Anterior cingulate cortex (tissue), 58 donors: ENCODE measurements at places on chromosomes 7 and 10.

DNA sequence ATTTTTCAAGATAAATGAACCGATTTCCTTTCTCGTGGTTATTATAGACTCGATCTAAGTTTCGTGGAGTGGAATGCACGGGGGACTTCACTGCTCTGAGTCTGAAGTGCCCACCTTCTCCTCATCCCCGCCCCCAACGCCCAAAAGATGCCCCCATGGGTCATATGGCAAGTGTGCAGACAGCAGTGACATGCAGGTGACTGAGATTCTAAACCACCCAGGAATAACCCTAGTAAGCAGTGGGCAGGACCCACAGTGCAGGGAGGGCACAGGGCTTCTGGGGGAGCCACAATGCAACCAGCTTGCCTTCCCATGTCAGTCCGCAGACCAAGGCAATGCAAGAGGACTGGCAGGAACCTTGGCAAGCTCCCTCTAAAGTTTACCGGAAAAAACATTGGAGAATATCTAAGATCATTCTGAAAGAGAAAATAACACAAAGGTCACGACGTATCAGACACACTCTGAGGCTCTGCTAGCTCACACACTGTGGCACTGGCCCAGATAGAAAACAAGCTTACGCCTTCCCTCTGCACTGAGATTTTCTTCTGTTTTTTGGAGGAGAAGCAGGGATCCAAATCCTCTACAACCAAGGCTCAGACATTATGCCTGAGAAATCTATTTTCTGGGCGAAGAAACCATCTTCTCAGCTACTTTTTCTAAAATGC, 239.6 kb downstream of the MAD1L1 start:
- no peak for DNase-seq

DNA sequence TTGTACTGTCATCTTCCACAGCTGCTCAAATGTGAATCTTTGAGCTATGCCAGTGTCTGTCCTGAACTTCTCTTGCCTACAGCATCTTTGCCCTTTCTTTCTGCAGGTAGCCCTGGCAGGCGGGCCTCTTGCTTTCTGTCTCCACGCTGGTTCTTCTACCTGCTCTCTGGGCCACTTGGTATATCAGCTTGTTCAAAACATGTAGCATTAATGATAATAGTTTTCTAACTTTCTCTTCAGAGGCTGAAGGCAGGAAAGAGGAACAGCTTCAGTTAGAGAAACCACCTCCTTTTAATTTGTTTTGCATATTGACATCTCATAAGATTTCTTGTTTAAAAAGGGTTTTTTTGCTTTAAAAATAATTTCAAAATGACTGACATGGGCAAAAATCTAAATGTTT, 923 bp upstream of the FGL2 start:
- DNase-seq: no peak

GRCh38 chr7:4083513-4083912, 598.6 kb upstream of the FOXK1 start:
- DNase-seq: no peak

DNA sequence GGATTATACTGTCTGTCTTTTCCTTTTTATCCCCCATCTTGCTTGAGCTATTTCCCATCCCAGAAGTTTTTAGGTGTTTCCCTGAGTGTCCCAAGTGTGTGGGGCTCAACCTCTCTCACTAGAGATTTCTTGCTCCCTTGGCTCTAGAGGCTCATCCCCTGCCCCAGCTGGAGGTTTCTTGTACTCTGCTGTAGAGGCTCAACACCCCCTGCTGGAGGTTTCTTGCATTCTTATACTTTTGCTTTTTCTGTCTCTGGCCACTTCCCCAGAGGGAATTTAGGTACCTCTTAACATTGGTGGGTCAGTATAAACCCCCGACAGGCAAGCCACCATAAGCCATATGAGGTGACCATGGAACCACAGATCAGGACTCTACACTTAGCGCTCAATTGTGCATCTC, 114.2 kb upstream of the FAM3C start:
- no peak for DNase-seq

- no peak for DNase-seq
These were observed 86.8 kb downstream of the CPEB3 start for GRCh38 chr10:92203919-92204623.

DNA sequence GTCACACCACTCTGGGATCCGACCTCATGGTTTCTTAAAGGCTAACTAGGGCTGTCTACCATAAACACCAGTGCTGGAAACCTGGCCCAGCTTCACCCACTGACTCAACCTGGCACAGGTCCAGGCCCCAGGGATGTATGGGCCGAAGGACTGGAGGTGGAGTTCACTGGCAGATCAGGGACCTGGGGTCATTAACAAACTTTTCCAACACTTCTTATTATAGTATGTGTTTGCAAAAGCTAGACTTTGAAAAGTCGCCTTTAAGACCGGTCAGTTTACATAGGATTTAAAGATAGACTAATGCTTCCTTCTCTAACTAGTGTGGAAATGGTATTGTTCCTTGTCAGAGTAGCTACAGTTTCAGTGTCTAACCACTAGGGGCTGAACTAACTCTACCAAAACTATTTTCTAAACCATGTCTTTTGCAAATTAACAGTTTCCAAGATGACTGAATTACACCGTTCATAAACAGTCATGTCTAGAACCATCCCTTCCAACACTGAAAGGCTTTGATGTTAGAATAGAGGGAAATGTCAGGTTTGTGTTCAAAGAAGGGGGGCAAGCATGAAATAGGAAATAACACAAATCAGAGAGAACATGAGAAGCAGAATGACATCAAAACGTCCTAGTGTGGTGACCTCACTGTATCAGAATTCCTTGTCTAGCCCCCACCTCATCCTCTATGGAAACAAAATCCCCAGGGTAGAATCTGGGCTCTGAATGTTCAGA, 29.7 kb downstream of the STN1 start:
- DNase-seq: no peak

DNA sequence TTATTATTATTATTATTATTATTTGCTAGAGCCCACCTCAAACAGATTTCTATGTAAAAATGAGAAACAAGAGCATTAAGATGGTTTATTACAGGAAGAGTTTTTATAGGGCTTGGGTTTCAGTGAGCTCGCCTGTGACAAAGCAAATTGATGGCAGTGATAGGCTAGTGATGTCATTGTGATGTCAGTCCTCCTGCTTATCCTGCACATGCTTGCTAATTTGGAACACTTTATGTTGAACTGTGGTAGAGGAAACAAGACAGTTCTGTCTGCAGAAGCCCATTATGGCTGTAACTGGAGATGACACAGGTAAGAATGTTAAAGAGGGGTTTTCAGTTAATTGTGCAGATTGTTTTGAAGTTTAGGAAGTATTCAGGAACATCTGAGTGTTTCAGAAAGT, 68.3 kb downstream of the CREM start:
- DNase-seq: no peak

- DNase-seq: no peak
These were observed 200.1 kb downstream of the ACTR3B start for GRCh38 chr7:152959610-152960009.

- DNase-seq: no peak
These were observed 2.5 kb downstream of the ACSL5 start for GRCh38 chr10:112376396-112376790.

DNA sequence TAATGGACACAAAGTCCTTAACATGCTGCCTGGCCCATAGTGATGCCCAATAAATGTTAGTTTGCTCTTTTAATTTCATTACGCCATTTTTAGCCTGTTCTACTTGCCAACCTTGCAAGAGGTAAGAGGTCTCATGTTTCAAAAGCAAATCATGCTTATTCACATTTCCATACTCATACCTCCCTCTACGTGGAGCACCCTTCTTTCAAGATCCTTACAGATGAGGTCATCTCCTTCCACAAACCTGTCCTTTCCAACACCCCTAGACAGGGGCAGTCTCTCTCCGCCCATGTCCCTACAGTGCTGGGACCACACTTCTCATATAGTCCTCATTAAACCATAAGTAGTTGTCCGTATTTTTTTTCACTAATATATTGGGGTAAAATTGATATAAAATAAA, 271.3 kb downstream of the FGFR2 start:
- no peak for DNase-seq

GRCh38 chr7:100801833-100802568, 25.3 kb downstream of the EPHB4 start:
- DNase-seq: no peak

DNA sequence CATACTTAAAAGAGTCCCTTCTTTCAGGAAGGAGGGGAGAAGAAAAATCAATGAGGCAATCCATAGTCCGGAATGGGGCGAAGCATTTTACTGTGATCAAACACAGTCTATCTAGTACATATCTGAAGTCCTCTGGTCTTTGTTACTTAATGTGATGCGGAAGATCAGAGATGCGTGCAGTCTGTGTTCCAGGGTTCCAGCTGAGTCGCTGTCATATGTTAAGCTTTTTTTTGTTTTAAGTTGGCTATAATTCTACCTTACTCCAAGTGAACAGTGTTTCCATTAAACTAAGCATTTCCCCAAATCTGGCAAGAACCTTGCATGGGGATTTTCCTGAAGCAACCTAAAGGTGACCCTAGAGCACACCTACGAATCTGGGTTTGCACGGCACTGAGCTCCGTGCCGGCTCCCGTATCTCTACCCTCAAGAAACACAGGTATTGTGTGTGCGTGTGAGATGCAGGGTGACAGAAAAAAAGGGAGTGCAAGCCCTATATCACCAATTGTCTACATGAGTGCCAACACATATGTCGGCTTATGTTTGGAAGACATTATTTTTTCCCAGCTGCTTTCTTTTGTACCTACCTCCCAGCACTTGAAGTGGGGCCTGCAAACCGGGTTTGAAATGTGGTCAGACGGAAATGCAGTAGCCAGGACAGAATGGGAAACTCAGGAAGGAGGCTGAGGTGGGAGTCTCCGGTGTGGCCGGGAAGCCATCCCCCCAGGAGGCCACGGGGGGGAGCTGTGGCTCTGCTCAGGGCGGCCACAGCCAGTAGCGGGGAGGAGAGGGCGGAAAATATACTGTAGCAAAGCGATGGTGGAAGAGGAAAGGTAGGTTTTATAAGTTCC, 435.8 kb upstream of the MGMT start:
- peak; percentile 7 for DNase-seq

DNA sequence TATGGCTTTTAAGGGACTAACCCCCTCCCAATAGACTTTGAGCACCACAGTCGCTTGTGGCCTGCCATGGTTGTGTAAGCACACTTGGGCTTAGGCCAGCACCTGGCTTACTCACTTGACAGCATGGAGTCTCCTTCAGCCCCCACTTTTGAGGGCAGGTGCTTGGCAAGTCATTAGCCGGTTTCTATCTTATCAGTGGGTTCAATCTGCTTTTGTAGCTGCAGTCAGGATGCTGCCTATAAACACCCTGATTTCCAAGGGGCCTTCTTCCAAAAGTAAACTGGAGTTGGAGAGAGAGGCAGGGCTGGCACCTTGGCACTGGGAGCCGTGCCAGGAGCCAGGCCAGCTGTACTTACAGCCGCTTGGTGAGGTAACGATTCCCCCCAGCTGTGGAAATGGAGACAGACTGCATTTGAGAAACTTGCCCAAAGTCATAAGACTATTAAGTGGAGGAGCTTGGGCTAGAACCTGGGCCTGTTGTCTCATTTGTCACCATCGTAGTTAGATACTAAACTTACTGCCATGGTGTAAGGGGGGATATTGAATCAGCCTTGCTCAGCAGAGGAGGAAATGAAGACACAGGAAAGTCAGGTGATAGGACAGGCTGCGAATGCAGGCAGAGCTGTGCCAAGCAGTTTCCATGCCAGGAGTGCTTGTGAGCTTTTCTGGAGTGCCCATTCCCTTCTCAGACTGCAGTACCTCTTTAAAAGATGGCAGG, 92.2 kb upstream of the EFCAB10 start:
- no peak for DNase-seq

- DNase-seq: no peak
These were observed 3.4 kb downstream of the PRKAG2 start for GRCh38 chr7:151873402-151873965.

- DNase-seq: no peak
These were observed 10.7 kb upstream of the IDI2 start for GRCh38 chr10:1036341-1036791.

GRCh38 chr7:21094589-21094988, 307.9 kb upstream of the SP8 start:
- no peak for DNase-seq

GRCh38 chr7:3552499-3552898, 251.4 kb downstream of the SDK1 start:
- DNase-seq: no peak

DNA sequence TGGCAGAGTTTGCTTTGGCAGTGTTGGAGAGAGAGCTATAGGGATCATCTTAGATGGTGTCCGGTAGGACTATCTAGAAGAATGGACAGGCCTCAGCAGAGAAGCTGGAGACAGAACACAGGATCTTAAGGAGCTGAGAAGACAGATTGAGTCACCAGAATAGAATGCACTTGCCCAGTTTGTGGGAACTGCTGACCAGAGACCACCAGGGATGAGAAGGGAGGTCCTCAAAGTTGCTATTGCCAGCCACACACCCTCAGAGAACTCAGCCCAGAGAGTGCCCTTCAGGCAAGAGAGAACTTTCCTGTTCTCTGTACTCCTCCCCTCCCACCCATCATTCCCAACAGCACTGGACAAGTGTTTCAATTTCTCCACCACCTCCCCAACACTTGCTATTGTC, 25.3 kb upstream of the GALNT11 start:
- DNase-seq: no peak

DNA sequence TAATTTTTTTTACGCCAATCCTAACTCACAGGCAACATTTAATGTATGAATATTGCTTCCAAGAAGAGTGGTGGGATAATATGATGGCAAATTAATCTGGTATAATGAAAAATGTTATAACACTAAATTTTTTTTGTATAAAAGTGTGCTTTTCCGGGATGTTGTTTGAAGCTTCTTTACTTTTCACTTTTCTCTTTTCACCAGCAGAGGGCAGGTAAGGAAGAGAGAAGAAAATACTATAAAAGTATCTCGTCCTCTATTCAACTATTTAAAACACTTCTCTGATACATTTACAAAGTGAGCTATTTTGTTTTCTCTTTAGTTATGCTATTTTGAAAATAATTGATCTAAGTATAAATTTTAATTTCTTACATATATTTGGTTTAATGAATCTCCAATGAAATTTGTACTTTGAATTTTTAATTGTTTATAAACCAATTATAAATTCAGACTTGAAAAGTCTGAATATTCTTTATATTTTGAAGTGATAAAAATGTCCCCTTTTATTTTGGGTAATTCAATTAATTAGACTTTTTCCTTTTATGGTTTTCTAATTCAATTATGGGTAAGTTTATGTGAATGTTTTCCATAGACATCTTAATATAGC, 20.7 kb upstream of the CFTR start:
- no peak for DNase-seq

DNA sequence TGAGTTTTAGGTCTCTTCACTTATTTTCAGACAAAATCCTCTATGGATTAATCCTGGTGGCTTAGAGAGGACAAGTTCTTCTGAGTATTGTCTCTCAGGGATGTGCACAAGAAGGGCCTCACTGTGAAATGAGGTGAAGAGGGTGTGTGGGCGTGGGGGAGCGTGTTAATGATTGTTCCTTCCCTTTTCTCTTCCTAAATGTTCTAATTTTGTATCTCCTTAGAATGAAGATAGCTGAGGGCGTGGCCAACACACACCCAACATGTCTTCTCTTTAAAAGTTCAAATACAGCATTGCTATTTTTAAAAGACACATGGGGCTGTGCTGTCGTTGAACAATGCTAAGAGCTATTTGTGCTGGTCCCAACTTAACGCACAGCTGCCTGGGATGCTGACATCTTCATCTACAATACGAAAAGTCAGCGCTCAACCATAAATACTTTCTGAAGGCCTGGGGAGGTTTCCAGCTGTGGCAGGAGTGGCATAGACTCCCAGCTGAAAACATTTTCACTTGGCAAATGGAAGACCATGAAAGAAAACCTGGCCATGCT, 135.9 kb downstream of the JCAD start:
- DNase-seq: no peak
